ENCODE measurements at places on chromosomes 11 and 22.

- DNase-seq: no peak
Observed at GRCh38 chr22:22452211-22452610, 56.3 kb downstream of the ZNF280B start.

DNA sequence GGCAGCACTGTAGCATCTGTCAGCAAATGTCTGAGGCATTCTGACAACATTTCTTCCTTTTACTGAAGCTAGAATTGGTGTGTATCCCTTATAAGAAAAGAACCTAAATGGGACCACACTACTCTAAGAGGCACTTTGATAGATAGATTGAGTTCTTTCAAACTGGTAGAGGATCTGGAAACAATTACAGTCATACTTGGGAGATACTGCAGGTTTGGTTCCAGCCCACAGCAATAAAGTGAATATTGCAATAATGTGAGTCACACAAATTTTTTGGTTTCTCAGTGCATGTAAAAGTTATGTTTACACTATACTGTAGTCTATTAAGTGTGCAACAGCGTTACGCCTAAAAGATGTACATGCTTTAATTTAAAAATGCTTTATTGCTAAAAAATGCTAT lies 96.9 kb downstream of the SBF2 start:
- DNase-seq: no peak

GRCh38 chr22:43007519-43008102 lies 7.3 kb downstream of the PACSIN2 start:
- DNase-seq: no peak

DNA sequence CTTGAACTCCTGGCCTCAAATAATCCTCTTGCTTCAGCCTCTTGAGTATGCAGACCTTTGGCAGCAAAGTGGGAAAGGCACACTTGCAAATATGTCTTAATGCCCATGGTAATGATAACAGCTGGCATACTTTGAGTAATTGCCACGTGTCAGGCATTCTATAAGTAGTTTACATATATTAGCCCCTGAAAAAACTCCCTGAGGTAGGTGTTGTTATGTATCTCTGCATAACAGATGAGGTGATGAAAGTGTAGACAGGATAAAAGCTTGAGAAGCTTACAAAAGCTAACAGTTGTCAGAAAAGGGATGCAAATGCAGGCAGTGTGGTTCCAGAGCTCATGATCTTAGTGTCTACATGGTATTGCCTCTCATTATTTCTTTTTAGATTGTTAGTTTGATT lies 291.1 kb upstream of the C11orf87 start:
- DNase-seq: no peak

DNA sequence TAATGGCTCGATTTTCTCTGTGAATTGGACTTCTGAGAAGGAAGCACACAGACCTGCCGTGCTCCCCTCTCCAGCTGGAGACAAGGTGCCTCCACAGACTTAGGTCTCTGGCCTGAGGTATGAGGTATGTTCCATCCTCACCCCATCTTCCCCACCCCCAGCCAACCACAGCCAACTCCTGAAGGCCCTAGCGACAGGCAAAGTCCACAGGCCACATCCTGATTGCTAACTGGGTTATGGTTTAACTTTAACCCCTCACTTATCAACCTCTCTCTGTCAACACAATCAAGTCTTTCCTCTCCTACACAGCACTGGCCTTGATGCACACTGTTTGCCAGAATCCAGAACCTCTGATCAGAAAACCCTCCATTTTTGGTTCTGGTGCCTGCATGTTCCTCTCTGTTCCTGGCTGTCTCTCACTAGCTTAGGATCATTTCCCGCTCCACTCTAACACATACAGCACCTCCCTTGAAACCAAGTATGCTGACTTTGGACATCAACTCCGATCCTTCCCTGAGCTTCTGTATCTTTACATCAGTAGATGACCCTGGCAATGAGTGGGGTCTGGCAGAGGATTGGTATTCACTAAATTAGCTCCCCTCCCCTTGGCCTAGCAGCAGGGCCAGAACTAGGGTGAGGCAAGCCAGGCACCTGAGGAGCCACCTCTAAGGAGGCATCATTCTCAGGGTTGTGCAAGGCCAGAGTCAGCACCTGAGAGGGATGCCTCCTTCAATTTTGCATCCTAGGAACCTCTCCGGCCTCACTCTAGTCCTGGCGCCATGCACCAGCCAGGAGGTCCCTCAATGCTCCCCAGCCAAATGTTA lies 22.0 kb downstream of the JAML start:
- DNase-seq: no peak

- DNase-seq: no peak
Observed at GRCh38 chr11:20452585-20452984, 65.1 kb downstream of the PRMT3 start.

DNA sequence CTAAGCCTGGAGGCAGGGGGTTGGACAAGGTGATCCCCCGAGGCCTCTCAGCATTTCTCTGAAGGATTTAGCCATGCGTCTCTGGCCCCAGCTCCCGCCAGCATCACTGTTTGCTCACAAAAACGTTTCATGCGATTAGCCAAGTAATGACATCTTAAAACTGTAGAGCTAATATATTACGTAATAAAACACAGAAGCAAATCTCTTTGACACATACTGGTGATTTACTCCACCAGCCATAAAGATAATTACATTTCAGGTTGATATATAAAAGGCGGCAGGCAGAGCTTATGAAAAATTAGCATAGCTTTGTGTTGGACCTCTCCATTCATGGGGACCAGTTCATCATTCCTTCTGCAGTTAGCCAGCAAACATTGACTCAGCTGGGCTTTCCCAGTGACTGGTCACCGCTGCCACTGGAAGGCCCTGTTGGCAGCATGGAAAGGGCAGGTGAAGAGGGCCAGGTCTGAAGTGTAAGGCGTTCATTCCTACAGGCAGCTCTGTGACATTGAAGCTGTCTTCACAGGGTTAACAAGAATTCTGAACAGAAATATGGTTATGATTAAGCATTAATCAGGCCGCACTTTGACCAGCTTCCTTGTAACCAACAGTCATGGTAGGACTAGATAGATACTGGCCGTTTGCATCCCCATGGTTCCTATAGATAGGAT lies 150.3 kb downstream of the NECTIN1 start:
- no peak for DNase-seq

- DNase-seq: no peak
Observed at GRCh38 chr11:118596224-118597146, 10.9 kb upstream of the PHLDB1 start.

DNA sequence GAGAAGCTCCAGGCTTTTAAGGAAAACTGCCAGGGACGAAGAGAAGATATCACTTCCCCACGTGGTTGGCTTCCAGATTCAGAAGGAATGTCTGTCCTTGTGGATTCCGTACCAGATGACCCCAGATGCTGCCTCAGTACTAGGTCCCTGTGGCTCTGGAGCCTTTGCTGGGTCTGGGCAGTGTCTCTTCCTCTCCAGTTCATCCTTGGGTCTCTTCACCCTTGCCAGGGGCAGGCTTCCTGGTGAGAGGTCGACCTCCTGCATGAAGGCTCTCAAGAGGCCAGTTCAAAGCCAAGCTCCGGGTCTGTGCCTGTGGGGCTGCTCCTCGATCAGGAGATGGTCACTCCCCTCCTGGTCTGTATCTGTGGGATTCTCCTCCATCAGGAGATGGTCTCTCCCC lies 74.7 kb upstream of the B3GAT1 start:
- no peak for DNase-seq

DNA sequence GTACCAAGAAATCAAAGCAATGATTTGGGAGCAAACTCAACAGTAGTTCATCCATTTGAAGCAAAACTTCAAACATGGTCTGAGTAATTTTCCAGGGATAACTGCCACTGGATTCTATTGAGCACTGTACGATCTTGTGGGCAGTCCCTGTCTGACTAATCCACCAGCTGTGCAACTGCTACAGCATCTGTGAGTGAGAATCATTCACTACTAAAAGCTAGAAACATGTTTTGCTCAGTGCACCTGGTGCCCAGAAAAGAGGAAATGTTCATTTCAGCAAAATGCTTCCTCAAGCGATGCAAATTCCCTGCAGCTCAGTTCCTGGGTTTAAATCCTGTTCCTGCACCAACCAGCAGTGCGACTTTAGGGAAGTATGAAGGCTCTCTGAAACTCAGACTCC lies 1077.9 kb downstream of the DLG2 start:
- DNase-seq: peak; percentile 75

- DNase-seq: no peak
Observed at GRCh38 chr22:23418159-23418788, 161.8 kb downstream of the IGLL1 start.

DNA sequence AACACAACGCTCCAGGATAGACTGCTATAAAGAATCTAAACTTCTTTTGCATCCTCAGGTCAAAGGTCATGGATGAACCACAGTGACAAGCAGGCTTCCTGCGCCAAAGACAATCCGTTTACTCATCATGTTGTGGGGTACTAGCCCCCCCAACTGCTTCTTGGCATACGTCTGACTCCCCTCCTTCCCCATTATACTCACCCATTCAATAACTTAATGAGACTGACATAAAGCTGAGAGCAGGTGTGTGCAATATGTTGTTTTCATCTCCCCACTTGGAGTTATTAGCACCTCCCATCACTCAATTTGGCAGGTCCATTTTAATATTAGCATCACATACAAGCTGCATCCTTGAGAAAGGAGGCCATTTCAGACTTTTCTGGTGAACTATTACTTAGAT lies 157.1 kb downstream of the CADM1 start:
- no peak for DNase-seq

DNA sequence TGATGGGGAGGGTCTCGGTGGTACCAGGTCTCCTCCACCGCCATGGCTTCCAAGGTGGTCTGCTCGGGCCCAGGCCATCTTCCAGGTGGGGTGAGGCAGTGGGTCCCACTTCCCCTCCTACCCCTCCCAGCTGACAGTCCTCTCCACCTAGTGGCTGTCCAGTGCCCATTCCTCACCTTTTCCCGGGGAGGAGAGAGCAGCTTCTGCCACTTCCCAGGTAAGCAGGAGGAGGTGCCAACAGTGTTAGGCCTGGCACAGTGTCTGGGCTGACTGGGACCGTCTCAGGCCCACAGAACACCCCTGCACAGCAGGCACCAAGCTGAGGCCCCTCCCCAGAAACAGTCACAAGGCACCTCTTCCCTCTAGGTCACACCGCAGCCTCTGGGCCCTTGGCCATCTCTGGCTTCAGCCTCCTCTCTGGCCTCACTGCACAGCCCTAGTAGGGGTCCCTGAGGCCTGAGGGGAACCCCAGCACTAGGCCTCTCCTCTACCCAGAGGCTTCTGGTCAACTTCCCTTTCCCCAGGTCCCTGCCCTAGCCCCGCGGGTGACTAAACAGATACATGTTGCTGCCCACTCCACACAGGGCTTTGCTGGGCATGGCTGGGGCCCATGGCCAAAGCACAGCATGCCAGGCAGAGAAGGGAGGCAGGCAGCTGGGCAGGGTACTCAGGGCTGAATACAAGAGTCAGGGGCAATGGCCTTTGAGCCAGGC lies 2.3 kb upstream of the ANKRD13D start:
- no peak for DNase-seq

Measured in RPMI8226 (cell line).